Renal cortex interstitium (tissue), 15 donors: ENCODE measurements at places on chromosomes 12 and 14. TPM values are rescaled to one million over a fixed set of nuclear protein-coding genes. Genes with fewer than 3 reads are reported as not detected.

- no peak for DNase-seq
Observed at GRCh38 chr12:102080842-102081241, 19.1 kb upstream of the WASHC3 start.

DNA sequence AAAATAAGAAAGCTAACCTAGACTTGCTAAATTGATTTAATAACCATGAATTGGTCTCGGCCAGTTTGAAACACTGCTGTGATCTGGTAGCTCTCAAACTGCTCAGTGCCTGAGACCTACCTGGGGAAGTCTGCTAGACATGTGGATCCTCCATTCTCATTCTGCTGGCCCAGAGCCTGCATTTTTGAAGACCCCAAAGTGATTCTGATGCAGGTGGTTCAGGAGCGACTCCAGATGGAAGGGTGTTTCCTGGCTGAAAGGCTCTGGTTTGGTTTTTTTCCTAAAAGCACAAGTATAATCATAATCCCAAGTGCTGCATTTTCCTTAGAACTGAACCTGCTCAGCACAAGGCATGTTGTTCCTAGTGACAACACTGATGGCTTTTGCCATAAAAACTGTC lies 159.5 kb downstream of the ZNF664 start:
- no peak for DNase-seq

Gene CIT
- 26.7 TPM for polyA plus RNA-seq

- no peak for DNase-seq
Observed at GRCh38 chr12:53836119-53836655, 84.4 kb upstream of the CISTR start.

Gene BCL2L2
- 41.7 TPM for polyA plus RNA-seq

Gene LRTM2
- 0.62 TPM for polyA plus RNA-seq

Gene CABP1
- polyA plus RNA-seq = 5.6 TPM

GRCh38 chr12:91140026-91140931 lies 29.0 kb upstream of the LUM start:
- no peak for DNase-seq

DNA sequence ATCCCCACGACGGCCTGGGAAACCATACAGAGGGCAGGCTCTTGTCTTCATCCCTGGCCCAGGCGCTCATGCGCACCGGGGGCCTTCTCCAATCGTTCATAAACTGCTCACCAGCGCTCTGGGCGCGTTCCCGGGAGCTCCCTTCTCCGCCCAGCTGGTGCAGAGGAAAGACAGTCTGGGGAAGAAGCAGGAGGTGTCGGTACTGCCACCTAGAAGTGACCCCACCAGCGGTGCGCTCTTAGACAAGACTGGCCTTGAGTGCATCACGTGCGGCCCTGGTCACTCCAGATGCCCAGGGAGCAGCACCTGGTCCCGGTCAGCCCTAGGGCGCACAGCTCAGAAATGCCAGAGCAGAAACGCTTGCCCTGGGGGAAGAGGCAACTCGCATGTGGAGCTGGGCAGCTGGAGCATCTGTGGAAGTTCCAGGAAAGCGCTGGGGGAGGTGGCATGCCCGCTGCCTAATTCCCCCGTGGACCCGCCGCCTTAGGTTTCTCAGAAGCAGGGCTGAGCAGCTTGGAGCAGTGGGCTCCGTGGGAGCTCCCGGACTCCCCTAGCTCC lies 2.5 kb downstream of the GSC start:
- no peak for DNase-seq

- no peak for DNase-seq
Observed at GRCh38 chr12:32116897-32117296, 10.2 kb downstream of the BICD1 start.

DNA sequence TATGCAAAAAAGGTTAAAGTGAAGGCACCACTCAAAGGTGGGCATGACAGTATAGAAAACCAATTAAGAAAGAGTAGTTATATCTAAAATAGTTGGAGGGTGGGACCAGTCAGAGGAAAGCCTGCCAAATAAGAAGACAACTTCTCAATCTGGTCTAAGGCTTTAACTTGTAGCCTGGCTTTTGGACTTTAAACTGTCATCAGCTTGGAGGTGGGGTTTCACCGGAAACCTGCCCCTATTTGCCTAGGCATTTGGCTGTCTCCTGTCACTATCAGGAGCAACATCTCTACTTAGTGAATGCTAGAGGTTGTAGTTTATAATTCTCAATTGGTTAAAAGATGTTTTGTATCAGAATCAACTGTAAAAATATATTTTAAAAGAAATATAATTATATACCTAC lies 107.3 kb downstream of the SLCO1B3 start:
- no peak for DNase-seq

GRCh38 chr12:49126852-49127763 lies 4.1 kb downstream of the TUBA1B start:
- DNase-seq = no peak

- DNase-seq = no peak
Observed at GRCh38 chr12:113221997-113222729, 899 bp downstream of the TPCN1 start.

DNA sequence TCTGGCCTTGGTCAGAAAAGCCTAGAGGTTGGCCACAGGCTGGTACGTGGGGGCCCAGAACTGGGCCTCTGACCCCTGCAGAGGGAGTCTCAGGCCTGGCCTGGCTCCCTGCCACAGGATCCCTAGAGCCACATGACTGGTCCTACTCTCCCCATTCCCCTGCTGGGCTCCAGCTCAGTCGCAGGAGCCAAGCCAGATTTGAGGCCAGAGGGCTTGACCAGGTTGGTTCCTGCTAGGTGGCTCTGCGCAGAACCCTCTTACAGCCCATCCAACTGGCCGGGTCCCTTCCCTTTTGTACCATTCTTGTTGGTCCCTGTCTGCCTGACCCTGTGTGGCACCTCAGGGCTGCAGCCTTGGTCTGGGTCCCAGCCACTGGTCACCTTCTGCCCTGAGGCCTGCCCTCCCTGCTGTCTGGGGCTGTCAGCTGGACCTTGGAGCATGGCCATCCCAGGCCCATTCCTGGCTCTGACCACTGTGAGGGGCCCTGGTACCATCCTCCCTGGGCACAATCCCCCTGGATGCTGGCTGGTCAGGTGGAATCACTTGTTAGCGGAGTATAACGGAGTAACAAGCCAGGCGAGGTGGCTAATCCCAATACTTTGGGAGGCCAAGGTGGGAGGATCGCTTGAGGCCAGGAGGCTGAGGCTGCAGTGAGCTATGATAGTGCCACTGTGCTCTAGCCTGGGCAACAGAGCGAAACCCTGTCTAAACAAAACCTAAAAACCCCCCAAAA lies 22.9 kb upstream of the PPP1R13B start:
- DNase-seq = no peak

DNA sequence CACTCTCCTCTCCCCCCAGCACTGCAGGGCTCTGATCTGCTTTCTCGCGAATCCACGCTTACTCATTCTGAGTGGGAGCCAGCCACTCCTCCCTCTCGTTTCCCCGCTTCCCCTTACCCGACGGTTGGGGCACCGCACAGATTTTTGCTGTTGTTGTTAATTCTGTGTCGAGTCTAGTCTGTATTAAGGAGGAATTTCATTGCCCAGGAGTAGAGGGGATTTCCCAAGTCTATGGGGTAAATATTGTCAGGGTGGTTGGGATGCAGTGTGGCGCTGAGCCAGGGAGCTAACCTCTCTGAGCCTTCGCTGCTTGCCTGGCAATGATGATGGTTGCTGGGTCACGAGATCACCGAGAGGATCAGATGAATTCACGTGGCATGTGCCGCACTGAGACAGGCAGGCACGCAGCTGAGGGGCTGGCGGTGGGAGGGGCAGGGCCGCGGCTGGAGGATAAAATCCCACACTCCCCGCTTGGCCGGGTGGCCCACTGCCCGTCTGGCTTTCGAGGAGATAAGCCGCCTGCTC lies 18.5 kb downstream of the NCOR2 start:
- DNase-seq = no peak

- no peak for DNase-seq
Observed at GRCh38 chr12:30701056-30701455, 5.4 kb upstream of the IPO8 start.

DNA sequence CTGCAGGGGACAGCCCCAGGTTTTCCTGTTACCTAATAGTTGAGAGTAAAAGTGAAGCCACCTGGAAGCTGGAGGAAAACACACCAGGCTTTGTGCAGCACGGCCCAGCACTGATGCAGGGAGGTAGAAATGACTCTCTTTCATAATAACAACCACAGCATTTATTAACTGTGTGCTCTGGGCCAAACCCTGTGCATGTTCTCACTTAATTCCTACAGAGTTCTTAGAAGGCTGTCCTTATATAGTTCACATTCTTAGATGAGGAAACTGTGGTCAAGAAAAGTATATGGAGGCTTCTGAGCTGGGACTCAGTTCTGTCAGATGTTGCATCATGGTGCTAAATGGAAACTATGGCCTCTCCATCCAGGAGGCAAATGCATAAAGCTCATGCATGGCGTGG lies 100.0 kb downstream of the PAPOLA start:
- DNase-seq = no peak

- no peak for DNase-seq
Observed at GRCh38 chr12:55970775-55971174, 3.1 kb upstream of the RAB5B start.

- DNase-seq = no peak
Observed at GRCh38 chr12:50771409-50771808, 7.5 kb downstream of the ATF1 start.

Gene NDRG2
- 140 TPM for polyA plus RNA-seq

Gene SCNN1A
- 91.6 TPM for polyA plus RNA-seq
